ENCODE measurements at places on chromosomes 1 and 21.

GRCh38 chr1:29925058-29925457 is 688.7 kb downstream of the PTPRU start:
- no peak overlapping the region for H3K4me3 ChIP-seq
- DNase-seq, result no peak
- no peaks in the 10 kb centered on the region for H3K4me1 ChIP-seq
- H3K27ac ChIP-seq, result no peak overlapping the region
- H3K27me3 ChIP-seq, result no peaks in the 10 kb centered on the region

DNA sequence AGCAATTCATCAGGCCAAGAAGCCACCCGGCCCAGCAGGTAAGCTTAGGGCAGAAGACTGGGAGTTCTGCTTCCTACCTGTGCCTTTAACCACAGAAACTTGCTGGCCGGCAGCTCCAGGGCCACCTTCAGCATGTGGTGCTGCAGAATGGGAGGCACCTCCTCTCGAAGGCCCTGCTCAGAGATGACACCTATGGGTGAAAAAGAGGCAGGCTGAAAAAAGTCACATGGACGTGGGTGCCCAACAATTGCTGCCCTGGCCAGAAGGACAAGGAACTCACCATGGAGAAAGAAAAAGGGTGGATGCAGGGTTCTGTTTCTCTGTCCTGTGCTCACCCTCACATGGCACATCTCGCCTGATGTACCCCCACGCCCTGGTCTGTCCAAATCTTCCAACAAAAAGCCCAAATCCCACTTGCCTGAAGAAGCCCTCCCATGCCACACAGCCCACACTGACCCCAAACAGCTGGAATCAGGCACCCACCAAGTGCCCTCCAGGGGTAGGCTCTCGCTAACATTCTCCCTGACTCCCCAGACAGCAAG is 33.0 kb downstream of the URB1 start:
- H3K36me3 ChIP-seq, result peaks cover 91% of the 10 kb centered on the region
- H3K4me1 ChIP-seq, result no peaks in the 10 kb centered on the region
- no peak overlapping the region for H3K27ac ChIP-seq
- no peaks in the 10 kb centered on the region for H3K27me3 ChIP-seq

DNA sequence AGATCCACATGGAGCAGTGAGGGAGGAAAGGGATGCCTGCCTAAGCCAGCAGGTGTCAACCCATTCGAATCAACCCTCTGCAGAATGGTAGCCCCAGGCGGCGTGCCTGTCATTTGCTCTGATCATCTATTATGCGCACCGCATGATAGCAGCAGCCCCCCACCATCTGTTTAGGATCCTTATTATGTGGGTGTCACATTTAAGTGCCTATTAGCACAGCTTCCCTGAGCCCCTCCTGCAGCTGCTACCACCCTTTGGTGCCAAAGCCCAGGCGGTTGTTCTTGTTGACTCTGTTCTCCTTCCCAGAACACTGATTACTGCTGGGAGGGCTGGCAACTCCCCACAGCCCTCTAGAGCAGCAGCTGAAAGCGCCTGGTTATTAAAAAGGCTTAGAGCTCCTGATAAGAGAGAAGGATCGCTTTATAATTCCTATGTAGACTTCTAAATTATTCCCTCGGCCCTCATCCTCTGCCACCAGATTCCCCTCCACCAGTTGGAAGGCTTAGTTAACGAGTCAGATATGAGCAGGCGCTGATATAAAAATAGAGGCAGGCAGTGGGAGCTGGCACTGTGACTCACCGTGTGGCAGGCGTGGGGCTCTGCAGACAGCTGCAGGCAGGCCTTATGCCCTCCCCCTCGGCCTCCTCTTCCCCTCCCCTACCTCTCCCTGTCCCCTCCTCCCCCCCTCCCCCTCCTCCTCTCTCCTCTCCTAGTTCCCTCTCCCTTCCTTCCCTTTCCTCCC is 23.0 kb downstream of the ACTA1 start:
- peaks cover 43% of the 10 kb centered on the region for H3K27me3 ChIP-seq
- DNase-seq, result no peak
- H3K27ac ChIP-seq, result no peak overlapping the region

GRCh38 chr21:35232545-35233176 is 183.6 kb upstream of the RUNX1 start:
- no peak overlapping the region for H3K27ac ChIP-seq
- peaks cover 41% of the 10 kb centered on the region for H3K4me1 ChIP-seq
- no peak overlapping the region for H3K4me3 ChIP-seq
- no peak for DNase-seq

DNA sequence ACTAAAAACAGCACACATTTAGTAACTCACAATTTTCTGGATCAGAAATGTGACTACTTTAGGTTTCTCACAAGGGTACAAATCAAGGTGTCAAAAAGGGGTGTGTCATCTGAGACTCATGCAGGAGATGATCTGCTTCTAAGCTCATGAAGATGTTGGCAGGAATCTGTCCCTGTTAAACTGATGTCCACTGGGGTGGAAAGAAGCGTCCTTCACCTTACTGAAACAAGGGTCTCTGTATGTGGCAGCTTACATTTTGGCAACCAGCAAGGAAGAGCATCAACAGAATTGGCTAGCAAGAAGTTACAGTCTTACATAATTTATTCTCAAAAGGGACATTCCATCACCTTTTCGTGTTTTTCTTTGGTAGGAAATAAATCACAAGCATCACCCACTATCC is 1223.8 kb downstream of the AMY1C start:
- H3K36me3 ChIP-seq, result no peaks in the 10 kb centered on the region
- no peak overlapping the region for H3K27ac ChIP-seq
- H3K27me3 ChIP-seq, result no peaks in the 10 kb centered on the region
- no peak for DNase-seq
- no peak overlapping the region for H3K4me3 ChIP-seq
- H3K4me1 ChIP-seq, result no peaks in the 10 kb centered on the region

DNA sequence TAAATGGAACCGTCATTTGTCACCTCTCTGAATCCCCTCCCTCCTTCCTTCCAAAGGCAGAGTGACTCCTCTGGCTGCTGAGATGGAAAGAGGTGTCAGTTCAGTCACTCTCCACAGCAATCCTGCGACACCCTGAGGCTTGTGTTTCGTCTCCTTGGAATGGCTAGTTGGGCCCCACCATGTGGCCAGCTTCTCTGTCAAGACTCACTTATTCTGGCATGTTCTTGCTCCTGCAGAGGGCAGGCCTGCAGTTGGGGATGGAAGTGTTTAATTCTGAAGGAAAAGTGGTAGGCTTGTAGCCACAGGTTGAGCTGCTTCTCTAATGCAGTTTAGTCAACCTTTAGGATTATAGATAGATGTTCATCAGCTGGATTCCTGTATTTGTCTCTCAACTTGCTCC is 149.6 kb downstream of the LMO4 start:
- no peaks in the 10 kb centered on the region for H3K4me1 ChIP-seq
- peaks cover 2% of the 10 kb centered on the region for H3K27me3 ChIP-seq
- DNase-seq, result no peak
- no peak overlapping the region for H3K4me3 ChIP-seq

DNA sequence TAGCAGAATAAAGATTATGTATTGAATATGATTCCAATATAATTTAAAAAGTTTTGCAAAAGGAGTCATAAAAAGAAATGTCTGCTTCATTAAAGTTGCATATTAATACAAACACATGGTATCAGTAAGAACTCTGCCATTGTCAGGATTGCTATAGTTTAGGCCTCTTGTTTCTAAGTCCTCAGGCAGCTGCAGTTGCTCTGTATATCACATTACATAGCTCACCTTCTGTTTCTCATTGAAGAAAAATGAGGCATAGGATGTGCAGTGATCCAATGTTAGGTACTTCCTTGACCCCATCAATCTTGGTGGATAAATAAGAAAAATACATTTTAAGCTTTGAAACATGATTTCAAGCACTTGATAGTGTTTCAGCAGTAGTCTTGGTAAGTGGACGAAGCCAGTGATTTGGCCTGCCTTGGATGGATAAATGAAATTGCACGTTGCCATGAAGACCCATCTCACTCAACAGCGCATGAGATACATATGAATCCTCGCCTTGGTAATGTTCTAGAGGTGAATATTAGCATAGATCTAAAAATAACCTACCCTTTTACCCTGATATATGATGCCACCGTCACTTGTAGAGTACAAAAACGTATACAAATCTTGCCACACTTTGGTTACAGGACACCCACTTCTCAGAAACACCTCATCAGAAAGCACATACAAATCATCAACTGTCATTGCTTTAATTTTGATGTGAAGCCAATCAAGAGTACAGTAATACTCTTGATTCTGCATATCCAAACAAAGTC is 25.3 kb downstream of the ZFYVE9 start:
- no peak overlapping the region for H3K27ac ChIP-seq
- no peak overlapping the region for H3K4me3 ChIP-seq
- no peaks in the 10 kb centered on the region for H3K4me1 ChIP-seq
- no peak for DNase-seq
- H3K36me3 ChIP-seq, result no peaks in the 10 kb centered on the region

DNA sequence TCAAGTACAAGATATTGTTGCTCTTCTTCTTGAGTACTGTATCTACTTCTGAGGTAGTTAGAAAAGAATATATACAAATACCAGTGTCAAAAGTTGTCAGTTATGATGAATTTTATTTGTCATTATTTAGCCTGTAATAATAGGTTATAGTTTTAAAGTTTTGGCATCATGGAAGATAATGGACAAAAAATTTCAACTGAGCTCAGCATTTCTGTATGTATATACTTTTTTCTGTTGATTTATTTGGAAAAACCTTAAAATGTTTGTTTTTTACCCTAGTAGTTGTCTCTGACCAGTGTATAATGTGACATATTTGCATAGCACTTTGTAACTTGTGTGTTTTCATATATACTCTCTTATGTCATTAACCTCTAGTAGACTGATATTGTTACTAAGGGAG is 11.1 kb downstream of the SLC35A3 start:
- no peaks in the 10 kb centered on the region for H3K27me3 ChIP-seq
- H3K4me3 ChIP-seq, result no peak overlapping the region
- H3K4me1 ChIP-seq, result peaks cover 4% of the 10 kb centered on the region
- H3K36me3 ChIP-seq, result peaks cover 30% of the 10 kb centered on the region
- DNase-seq, result no peak

DNA sequence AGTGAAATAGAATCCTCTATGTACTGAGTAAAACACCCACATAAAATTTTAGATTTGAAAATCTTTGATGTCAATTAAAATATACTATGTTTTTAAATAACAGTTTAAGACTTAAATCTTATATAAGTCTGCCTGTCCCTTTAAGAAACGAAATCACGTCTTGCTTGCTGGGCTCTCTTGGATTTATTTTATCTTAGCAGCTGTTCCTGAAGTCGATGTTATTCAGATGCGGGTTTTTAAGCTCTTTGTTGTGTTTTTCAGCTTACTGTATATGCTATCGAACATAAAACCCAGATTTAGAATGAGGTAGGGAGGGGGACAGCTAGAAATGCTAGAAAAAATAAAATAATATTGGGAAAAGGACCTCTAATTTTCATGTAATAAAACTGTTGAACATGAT is 11.1 kb upstream of the SSX2IP start:
- no peak overlapping the region for H3K4me3 ChIP-seq
- DNase-seq, result no peak
- H3K27me3 ChIP-seq, result peaks cover 8% of the 10 kb centered on the region
- no peaks in the 10 kb centered on the region for H3K36me3 ChIP-seq
- H3K4me1 ChIP-seq, result peaks cover 9% of the 10 kb centered on the region

DNA sequence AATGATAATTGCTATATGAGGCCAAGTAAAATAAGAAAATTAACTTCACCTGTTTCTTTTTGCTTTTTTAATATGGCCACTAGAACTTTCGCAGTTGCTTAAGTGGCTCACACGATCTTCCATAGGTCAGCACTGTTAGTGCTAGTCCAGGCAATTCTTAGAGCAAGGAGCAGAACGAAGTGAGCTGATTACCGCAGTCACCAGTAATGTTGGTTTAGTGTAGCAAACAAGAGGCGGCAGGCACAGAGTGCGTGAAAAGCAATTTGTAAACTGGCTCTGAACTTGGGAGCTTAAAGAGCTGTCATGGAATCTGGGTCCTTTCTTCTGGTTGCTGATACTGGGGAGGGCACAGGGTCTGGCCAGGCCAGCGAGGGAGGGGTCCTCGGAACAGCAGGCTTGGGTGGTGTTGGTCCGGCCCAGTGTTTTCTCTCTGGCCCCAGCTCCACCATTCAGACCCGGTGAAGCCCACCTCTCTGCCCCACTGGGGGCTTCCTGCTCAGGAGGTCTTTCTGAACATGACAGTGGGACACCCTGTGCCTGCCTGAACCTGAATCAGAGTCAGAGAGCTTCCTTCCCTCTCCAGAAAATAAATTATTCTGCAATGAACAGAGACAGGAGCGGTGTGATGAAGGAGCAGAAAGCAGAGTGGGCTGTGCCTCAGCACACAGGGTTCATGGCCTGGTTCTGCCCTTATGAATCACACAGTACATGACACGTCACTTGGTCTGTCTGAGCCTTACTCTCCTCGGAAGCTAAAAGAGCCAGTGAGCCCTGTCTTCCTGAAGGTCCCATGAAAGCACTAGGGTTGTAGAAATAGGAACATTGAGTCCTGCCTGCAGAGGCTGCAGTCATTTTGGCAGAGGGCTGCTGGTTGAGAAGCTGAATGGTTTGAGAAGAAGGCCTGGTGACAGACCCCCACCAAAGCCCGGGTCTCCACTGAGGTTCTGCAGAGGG is 11.9 kb downstream of the ETS2 start:
- no peak overlapping the region for H3K27ac ChIP-seq
- no peak overlapping the region for H3K4me3 ChIP-seq
- no peaks in the 10 kb centered on the region for H3K27me3 ChIP-seq
- H3K36me3 ChIP-seq, result peaks cover 95% of the 10 kb centered on the region
- H3K4me1 ChIP-seq, result peaks cover 21% of the 10 kb centered on the region

GRCh38 chr21:22536509-22536908 is 1538.3 kb downstream of the NCAM2 start:
- H3K36me3 ChIP-seq, result no peaks in the 10 kb centered on the region
- DNase-seq, result no peak
- H3K27ac ChIP-seq, result no peak overlapping the region
- H3K4me3 ChIP-seq, result no peak overlapping the region

DNA sequence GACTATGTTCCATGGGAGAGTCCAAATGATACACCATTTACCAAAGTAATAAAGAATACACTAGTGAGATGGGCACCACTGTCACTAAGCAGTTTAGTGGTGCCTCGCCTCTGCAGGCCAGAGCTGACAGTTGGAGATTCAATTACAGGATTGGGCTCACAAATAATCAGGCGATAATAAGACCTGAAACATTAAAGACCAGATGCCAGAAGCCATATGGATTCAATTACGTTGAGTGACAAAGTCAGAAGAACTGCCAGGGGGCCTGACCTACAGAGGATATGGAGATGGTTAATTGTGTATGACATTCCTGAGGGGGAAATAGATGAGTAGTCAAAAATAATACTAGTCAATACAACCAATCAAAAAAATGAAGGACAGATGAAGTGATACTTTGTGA is 65.2 kb upstream of the ST6GALNAC5 start:
- no peak overlapping the region for H3K27ac ChIP-seq
- no peak overlapping the region for H3K4me3 ChIP-seq
- no peaks in the 10 kb centered on the region for H3K4me1 ChIP-seq
- no peak for DNase-seq
- no peaks in the 10 kb centered on the region for H3K36me3 ChIP-seq
- no peaks in the 10 kb centered on the region for H3K27me3 ChIP-seq

- peaks cover 6% of the 10 kb centered on the region for H3K27me3 ChIP-seq
- no peaks in the 10 kb centered on the region for H3K4me1 ChIP-seq
- no peaks in the 10 kb centered on the region for H3K36me3 ChIP-seq
- H3K4me3 ChIP-seq, result no peak overlapping the region
- no peak overlapping the region for H3K27ac ChIP-seq
Observed at GRCh38 chr1:9448132-9449109, 90.8 kb upstream of the SLC25A33 start.
